ENCODE measurements at places on chromosomes 12 and 14.

DNA sequence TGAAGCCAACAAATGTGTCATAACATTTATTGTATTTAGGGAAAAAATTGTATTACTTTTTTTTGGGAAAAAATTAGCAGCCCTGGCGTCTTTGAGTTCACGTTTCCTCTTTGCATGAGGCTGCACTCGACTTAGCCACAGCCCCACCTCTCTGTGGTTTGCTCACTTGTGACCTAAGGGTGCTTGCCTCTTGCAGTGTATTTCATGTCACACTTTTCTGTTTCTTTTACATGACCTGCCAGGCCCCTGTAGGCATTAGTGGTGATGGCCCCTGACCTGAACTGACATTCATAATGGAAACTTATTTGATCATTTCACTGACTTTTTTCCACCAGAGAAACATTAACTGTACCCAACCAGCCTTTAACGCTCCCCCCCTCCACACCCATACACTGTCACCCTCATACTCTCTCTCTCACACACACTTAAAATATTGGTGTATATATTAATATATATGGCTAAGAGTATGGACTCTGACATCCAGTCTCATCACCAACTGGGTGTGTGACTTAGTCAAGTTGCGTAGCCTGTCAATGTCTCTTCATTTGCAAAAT is 122.9 kb downstream of the PRKCH start:
- H3K27me3 ChIP-seq = no peaks in the 10 kb centered on the region
- no peak overlapping the region for H3K4me3 ChIP-seq
- no peaks in the 10 kb centered on the region for H3K36me3 ChIP-seq

- H3K36me3 ChIP-seq = no peaks in the 10 kb centered on the region
- peaks cover 47% of the 10 kb centered on the region for H3K4me1 ChIP-seq
- no peak overlapping the region for H3K4me3 ChIP-seq
- DNase-seq = no peak
Measured at GRCh38 chr14:70714055-70714550, 72.4 kb downstream of the TTC9 start.

- DNase-seq = no peak
- H3K4me1 ChIP-seq = no peaks in the 10 kb centered on the region
- H3K4me3 ChIP-seq = no peak overlapping the region
Measured at GRCh38 chr12:9381619-9382018, 173.4 kb upstream of the PZP start.

DNA sequence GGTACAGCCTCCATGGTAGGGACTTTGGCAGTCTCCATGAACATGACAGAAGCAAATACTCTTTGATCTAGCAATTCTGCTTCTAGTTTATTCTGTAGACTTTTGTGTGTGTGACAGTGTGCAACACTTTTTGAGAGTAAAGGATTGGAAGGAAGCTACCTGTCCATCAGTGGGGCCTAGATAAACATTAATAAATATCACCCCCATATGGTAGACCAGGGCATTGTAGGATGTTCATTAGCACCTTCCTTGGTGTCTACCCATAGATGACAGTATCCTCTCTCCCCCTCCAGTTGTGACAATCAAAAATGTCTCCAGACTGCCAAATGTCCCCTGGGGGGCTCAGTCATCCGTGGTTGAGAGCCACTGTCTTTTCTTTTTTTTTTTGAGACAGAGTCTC is 10.8 kb downstream of the SNRNP35 start:
- H3K4me3 ChIP-seq = no peak overlapping the region
- H3K4me1 ChIP-seq = peaks cover 18% of the 10 kb centered on the region
- peaks cover 2% of the 10 kb centered on the region for H3K36me3 ChIP-seq
- no peak for DNase-seq
- H3K27ac ChIP-seq = no peak overlapping the region

GRCh38 chr12:75183967-75184366 is 25.7 kb downstream of the KCNC2 start:
- no peaks in the 10 kb centered on the region for H3K4me1 ChIP-seq
- no peak overlapping the region for H3K27ac ChIP-seq
- no peaks in the 10 kb centered on the region for H3K36me3 ChIP-seq
- H3K4me3 ChIP-seq = no peak overlapping the region
- DNase-seq = no peak
- no peaks in the 10 kb centered on the region for H3K27me3 ChIP-seq

DNA sequence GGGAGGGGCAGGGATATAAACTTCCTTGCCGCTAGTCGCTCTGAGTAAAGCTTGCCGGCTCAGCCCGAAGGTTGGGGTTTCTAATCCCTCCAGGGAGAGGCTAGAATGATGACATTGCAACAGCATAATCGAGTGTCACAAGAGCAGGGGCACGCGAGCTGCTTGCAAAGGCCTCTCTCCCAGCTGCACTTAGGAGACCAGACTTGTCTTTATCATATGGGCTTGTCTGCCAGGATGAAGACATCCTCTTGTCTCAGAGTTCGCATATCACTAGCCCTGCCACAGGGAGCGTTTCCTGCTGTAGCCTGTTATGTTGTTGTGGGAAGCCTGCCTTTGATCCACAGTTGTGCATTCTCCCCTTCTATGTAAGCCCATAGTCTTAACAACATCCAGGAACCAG is 180.0 kb downstream of the ESR2 start:
- no peak for DNase-seq
- H3K27ac ChIP-seq = no peak overlapping the region
- no peak overlapping the region for H3K4me3 ChIP-seq

DNA sequence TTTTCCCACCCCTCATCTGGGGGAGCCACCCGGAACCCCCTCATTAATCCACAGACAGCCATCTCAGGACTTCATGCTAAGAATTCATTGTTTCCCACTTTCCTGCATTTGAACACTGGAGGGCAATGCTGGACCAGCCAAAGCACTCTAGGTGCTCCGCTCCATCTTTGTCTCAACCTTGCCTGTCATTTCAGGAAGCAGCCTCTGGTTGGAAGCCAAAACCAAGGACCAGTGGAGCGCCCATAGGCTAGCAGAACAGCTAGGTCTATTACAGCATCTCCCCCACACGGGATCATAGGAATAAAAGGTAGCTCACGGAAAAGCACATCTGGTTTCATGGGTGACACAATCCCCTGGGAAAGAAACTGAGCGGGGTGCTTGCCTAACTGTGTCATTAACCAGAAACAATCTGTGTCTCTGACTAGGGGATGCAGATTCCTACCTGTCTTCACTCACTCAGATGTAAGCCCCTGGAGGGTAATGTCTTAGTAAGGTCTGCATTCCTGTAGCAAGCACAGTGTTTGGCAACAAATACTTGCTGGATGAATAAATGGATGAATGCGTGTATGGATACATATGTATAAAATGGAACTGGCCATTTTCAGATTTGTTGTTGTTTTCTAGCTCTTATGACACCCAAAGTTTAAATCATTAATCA is 197.0 kb downstream of the DAD1 start:
- no peaks in the 10 kb centered on the region for H3K36me3 ChIP-seq
- no peaks in the 10 kb centered on the region for H3K27me3 ChIP-seq
- H3K27ac ChIP-seq = peak overlapping the region; percentile 34
- DNase-seq = peak; percentile 64

DNA sequence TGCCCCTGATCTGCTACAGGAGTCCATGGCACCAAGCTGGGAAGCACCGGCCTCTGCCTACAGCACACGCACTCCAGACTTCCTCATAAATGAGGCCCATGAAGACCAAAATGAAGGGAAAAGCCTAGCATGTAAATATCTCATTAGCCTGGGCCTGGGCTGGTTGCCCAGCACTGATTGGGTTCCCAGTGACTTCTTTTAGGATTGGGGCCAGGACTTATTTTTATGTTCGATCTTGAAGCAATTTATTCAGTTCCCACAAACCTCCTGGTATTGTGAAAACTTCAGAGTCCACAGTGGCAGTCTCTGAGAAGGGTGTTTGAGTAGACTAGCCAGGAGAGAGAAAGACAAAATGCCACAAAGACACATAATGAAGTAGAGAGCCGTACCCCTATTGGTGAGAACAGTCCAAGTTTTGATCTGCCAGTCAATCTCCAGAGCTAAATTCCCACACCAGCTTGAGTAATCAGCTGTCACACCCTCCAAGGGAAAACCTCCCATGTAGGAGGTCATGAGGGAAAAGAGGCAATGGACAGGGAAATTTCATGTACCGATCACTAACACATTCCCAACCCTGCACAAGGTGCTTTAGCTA is 78.2 kb downstream of the PHLDA1 start:
- H3K4me3 ChIP-seq = no peak overlapping the region
- peak overlapping the region; percentile 55 for H3K27ac ChIP-seq
- H3K4me1 ChIP-seq = peaks cover 70% of the 10 kb centered on the region
- DNase-seq = no peak
- no peaks in the 10 kb centered on the region for H3K27me3 ChIP-seq
- no peaks in the 10 kb centered on the region for H3K36me3 ChIP-seq

GRCh38 chr12:119060847-119061796 is 79.8 kb downstream of the SRRM4 start:
- peak; percentile 65 for DNase-seq
- H3K4me3 ChIP-seq = no peak overlapping the region
- no peaks in the 10 kb centered on the region for H3K4me1 ChIP-seq
- no peaks in the 10 kb centered on the region for H3K27me3 ChIP-seq
- H3K36me3 ChIP-seq = no peaks in the 10 kb centered on the region
- H3K27ac ChIP-seq = no peak overlapping the region

GRCh38 chr12:125065021-125065918 is at the start of gene AACS:
AACS (plus strand) TSS chr12:125065435; CDS start chr12:125065585, 150 bp downstream.
- no peaks in the 10 kb centered on the region for H3K27me3 ChIP-seq
- peak; percentile 80 for DNase-seq
- peaks cover 1% of the 10 kb centered on the region for H3K36me3 ChIP-seq
- H3K4me1 ChIP-seq = peaks cover 13% of the 10 kb centered on the region

GRCh38 chr14:70052990-70053389 is 135.8 kb downstream of the SLC8A3 start:
- peak; percentile 51 for DNase-seq
- no peaks in the 10 kb centered on the region for H3K36me3 ChIP-seq
- H3K27me3 ChIP-seq = no peaks in the 10 kb centered on the region
- peaks cover 12% of the 10 kb centered on the region for H3K4me1 ChIP-seq
- no peak overlapping the region for H3K4me3 ChIP-seq

GRCh38 chr12:115257791-115258190 is 573.8 kb upstream of the TBX3 start:
- no peaks in the 10 kb centered on the region for H3K4me1 ChIP-seq
- H3K27me3 ChIP-seq = no peaks in the 10 kb centered on the region
- DNase-seq = no peak
- H3K27ac ChIP-seq = no peak overlapping the region

DNA sequence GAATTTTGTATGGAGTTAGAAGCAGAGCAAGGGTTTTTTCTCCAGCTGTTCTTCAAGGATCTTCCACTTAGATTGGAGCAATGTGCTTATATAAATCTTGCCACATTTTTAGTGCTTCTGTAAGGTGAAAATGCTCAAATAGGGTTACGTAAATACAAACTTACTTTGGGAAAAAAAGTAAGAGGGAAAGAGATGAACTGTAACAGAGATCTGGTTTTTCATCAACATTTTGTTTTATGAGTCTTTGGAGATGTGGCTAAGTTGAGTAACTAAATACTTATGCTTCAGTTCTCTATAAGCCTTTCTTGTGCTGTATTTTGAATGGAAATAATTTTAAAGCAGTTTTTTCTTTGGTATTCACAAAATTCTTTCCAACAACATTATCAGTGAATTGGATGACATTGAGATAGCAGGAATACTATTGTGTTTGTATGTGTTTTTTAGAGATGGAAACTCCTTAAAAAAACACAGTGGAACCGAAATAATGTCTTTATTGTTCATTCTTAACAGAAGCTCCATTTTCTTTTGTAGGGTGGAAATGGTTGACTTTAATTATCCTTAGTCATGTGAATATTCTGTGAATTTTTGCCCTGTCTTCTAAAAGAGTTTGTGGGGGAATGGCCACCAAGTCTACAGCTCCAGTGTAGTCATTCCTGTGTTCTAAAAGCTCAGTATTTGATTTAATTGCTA is 45.7 kb downstream of the NPAS3 start:
- no peaks in the 10 kb centered on the region for H3K4me1 ChIP-seq
- no peaks in the 10 kb centered on the region for H3K36me3 ChIP-seq
- no peak for DNase-seq
- no peak overlapping the region for H3K4me3 ChIP-seq

GRCh38 chr14:67492538-67492937 is 4.0 kb upstream of the TMEM229B start:
- H3K4me1 ChIP-seq = no peaks in the 10 kb centered on the region
- no peak for DNase-seq
- no peaks in the 10 kb centered on the region for H3K27me3 ChIP-seq

GRCh38 chr14:56660677-56661389 is 81.2 kb downstream of the TMEM260 start:
- no peaks in the 10 kb centered on the region for H3K36me3 ChIP-seq
- peaks cover 42% of the 10 kb centered on the region for H3K4me1 ChIP-seq
- peak overlapping the region; percentile 14 for H3K27ac ChIP-seq
- no peak overlapping the region for H3K4me3 ChIP-seq
- DNase-seq = no peak

DNA sequence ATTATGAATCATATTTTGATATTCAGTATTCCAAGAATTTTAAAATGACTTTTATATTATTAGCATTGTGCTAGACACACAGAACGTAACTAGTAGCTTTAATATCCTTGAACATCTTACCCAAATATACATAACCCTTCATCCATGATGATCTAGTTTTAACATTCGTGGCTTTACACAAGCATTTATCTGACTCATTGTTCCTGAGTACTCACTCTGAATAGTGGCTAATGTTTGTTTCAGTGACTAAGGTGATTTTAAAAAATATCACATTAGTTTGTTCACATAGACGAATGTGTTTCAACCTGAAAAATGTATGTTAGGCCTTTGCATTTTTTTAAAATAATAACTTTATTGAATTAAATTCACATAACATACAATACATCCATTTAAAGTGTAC is 80.0 kb upstream of the PTPRQ start:
- no peaks in the 10 kb centered on the region for H3K36me3 ChIP-seq
- H3K27ac ChIP-seq = no peak overlapping the region
- no peaks in the 10 kb centered on the region for H3K4me1 ChIP-seq
- no peak overlapping the region for H3K4me3 ChIP-seq
- no peaks in the 10 kb centered on the region for H3K27me3 ChIP-seq

DNA sequence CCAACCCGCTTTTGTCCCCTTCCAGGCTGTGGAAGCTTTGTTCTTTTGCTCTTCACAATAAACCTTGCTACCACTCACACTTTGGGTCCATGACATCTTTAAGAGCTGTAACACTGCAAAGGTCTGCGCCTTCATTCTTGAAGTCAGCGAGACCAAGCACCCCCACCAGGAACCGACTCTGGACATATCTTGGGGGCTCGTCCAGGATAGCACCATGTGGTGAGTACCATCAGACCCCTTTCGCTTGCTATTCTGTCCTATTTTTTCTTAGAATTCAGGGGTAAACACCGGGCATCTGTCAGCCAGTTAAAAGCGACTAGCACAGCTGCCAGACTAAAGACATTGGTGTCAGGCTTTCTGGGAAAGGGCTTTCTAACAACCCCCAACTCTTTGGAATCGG is 137.6 kb upstream of the PPFIA2 start:
- peak; percentile 10 for DNase-seq
- no peaks in the 10 kb centered on the region for H3K36me3 ChIP-seq
- no peak overlapping the region for H3K27ac ChIP-seq
- no peaks in the 10 kb centered on the region for H3K4me1 ChIP-seq
- H3K27me3 ChIP-seq = no peaks in the 10 kb centered on the region

DNA sequence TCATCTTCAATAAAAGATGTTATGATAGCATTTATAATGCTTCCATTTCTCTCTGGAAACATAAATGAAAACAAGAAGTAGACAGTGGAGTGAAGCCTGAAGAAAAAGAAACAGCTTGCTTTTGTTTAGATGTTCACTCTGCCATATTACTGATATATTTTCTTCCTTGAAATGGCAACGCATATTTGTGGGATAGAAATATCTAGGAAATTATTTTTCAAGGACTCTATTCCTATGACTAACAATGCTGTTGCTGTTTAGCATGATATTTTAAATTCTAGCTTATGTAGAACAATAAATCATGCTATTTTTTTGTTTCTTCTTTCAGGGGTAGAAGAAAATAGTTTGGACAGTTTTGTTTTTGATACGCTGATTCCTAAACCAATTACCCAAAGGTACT is 359.0 kb downstream of the NAV3 start:
- H3K4me3 ChIP-seq = no peak overlapping the region
- no peaks in the 10 kb centered on the region for H3K4me1 ChIP-seq
- no peaks in the 10 kb centered on the region for H3K36me3 ChIP-seq

Data from Caco-2 (cell line).